ENCODE measurements at places on chromosomes 12 and 14.

- no peak for DNase-seq
Observed at GRCh38 chr12:29908157-29908556, 124.4 kb upstream of the TMTC1 start.

DNA sequence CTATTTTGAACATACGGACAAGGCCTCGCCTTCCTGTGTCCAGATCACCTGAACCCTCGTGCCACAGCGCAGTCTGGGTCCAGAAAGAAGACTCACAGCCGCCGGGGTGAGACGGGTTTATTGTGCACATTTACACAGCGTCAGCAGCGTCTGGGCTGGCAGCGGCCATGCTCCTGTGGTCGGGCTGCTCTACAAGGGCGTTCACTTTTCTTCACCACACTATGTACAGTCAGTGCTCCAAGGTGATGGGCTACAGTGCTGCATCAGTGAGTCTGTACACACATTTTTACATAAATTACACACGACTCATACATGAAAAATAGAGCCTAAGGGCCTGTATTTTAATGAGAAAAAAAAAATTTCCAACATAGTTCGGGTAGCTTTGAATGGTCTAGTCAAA lies 18.0 kb downstream of the ZFYVE21 start:
- no peak for DNase-seq

GRCh38 chr12:22399464-22400180 lies 65.1 kb upstream of the ST8SIA1 start:
- no peak for DNase-seq

DNA sequence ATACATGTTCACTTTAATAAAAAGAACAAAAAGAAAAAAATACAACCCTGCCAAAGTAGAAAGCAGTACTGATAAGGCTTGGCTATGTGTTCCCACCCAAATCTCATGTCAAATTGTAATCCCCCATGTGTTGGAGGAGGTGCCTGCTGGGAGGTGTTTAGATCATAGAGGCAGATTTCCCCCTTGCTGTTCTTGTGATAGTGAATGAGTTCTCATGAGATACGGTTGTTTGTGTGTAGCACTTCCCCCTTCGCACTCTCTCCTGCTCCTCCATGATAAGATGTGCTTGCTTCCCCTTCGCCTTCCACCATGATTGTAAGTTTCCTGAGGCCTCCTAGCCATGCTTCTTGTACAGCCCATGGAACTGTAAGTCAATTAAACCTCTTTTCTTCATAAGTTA lies 59.9 kb downstream of the USP15 start:
- DNase-seq: no peak

GRCh38 chr12:56198836-56199235 lies 9.6 kb upstream of the SMARCC2 start:
- no peak for DNase-seq

GRCh38 chr12:130792821-130793553 lies 46.1 kb downstream of the STX2 start:
- DNase-seq: no peak

- no peak for DNase-seq
Observed at GRCh38 chr14:34120185-34120977, 169.5 kb upstream of the EGLN3 start.

DNA sequence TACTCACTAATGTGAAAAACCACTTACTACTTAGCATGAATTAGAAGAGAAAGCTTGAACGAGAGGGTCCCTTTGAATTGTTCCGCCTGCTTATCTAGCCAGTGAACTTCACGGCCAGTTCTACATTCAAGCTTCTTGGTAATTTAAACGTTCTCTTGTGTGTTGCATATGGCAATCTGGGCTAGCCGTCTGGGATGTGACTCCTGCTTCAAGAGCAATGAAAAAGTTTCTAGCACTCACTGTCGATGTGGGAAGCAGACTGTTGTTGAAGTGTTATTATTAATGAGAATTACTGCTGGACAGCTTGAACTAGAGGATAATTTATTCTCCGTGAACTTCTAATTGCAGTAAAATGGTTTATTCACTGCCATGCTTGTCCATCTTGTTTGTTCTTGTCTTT lies 93.9 kb downstream of the SLC15A5 start:
- no peak for DNase-seq

- no peak for DNase-seq
Observed at GRCh38 chr12:115385141-115385540, 701.2 kb upstream of the TBX3 start.

- DNase-seq: no peak
Observed at GRCh38 chr14:92694807-92695206, 53.6 kb downstream of the LGMN start.

All from stimulated activated CD4-positive, alpha-beta T cell treated with anti-CD3 and anti-CD28 coated beads, Interleukin-1b, Interleukin-23, amount 100 ng/mL, for 1 hour (primary cell).